Right renal cortex interstitium (tissue), 3 donors: ENCODE measurements at places on chromosomes 5 and 9. TPM values are rescaled to one million over a fixed set of nuclear protein-coding genes. Genes with fewer than 3 reads are reported as not detected.
A peak's percentile ranks its signal among the peaks of the same experiment; 100 is the strongest.

Gene SLC36A2
- polyA plus RNA-seq: 7.4 TPM

Gene IARS1
- polyA plus RNA-seq: 102 TPM

Gene TNFSF8
- polyA plus RNA-seq: 0.46 TPM

DNA sequence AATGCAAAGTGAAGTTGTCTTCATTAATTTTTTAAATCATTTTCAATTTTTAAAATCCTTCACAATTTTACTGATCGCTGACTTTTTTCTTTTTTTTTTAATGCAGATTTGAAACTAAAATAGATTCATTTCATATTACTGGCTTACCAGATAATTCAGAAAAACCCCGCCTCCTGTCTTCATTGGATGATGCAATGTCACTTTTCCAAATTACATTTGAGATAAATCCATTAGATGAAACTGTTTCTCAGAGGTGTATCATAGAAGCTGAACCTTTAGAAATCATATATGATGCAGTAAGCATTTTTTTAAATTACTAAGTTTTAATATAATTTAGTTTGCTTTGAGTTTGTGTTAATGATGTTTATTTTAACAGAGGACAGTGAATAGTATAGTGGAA is 60.6 kb downstream of the VPS13A start:
- DNase-seq: no peak

GRCh38 chr9:1327467-1327866 is 277.3 kb downstream of the DMRT2 start:
- no peak for DNase-seq

DNA sequence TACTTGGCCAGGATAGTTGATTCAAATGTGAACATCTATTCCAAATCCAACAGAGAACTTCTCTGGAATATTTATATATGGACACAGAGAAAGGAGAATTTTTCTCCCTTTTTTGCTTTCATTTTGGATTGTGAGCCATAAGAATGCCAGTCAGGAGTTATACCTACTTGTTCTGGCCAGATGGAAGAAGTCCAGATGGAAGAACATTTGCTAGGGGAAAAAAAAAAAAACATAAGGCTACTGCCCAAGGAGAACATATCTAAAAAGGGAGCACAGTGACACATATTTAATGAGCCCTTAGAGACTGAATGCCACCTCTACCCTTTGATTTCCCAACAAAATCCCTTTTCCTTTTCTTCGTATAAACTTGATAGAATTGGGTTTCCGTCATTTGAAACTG is 61.7 kb upstream of the PPP2R2B start:
- DNase-seq: no peak

GRCh38 chr9:81116340-81117137 is 572.8 kb downstream of the TLE1 start:
- DNase-seq: peak; percentile 54

DNA sequence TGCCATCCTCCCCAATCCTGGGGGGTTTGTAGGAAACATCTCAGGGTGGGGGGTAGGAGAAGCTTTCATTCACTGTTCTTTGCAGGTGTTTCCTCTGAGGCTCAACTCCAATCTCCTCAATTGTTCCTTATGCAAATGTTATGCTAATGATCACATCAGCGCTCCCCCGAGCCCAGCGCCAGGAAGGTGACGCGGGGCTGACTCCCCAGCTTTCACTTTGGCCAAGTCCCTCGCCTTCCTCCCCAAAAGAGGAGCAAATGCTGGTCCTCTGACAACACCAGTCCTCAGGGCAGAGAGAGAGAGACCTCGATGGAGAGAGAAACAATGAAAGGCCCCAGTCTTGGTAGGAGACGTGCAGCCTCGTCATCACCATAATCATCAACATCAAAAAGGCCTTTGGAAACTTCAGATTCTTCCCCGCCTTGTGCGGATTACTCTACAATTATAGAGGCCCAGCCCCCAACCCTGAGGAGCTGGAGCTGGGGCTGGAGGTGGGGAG is 39.1 kb downstream of the PCDH1 start:
- no peak for DNase-seq

GRCh38 chr9:76115982-76116646 is 225.6 kb downstream of the PCSK5 start:
- DNase-seq: no peak

DNA sequence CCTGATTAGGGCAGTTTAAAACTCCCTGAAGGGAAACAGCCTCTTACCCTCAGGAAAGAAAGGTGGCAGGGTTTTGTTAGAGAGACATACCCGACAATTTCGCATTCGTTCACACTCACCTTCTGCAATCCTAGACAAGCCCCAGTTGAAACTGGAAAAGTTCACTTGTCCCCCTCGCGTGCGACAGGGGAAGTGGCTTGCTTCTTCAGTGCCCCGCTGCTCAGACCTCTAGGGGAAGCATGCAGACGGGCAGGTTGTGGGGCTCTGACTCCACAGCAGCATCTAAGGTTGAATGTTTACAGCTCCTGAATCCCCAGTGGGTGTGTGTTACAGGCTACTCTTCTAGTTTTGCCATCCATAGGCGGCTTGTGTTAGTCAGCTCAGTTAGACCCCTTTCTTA is 575.7 kb upstream of the ACO1 start:
- DNase-seq: no peak

GRCh38 chr5:59842999-59843398 is 50.5 kb downstream of the PDE4D start:
- no peak for DNase-seq
